ENCODE measurements at places on chromosomes 7 and 10.
A peak's percentile ranks its signal among the peaks of the same experiment; 100 is the strongest.

GRCh38 chr7:30238721-30239441, 45.5 kb upstream of the ZNRF2 start:
- DNase-seq = peak; percentile 80

- no peak for DNase-seq
Observed at GRCh38 chr10:86962981-86963310, 4.5 kb downstream of the SNCG start.

GRCh38 chr7:139643951-139644585, 120.6 kb downstream of the CLEC2L start:
- no peak for DNase-seq

GRCh38 chr7:100641860-100642533, 645 bp upstream of the TFR2 start:
- no peak for DNase-seq

GRCh38 chr10:78462726-78463228, 429.1 kb downstream of the RPS24 start:
- DNase-seq = no peak

- no peak for DNase-seq
Observed at GRCh38 chr10:94353336-94353735, 9.4 kb downstream of the NOC3L start.

DNA sequence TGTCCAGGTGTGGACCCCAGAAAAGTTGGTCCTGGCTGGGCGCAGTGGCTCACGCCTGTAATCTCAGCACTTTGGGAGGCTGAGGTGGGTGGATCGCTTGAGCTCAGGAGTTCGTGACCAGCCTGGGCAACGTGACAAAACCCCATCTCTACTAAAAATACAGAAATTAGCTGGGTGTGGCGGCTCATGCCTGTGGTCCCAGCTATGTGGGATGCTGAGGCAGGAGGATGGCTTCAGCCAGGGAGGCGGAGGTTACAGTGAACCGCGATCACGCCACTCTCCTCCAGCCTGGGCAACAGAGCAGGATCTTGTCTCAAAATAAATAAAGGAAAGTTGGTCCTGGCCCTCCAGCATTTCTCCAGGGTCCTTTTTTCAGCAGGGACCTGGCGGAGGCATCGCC, 1.4 kb downstream of the NUDT1 start:
- DNase-seq = no peak

DNA sequence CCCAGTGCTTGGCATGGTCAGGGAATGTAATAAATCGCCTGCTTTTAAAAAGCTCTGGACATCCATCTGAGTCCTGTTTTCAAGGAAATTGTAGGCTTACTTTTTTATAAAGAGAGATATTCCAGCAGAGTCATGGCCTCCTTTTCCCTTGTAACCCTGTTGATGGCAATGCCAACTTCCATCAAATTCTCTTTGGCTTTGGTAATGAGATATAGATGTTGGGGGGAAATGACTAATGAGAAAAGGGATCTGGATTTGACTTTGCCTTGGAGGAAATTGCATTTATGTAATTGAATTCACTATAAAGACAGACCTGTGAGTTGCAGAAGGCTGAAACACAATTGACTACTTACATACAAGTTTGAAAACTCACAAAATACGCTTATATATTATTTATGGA, 347.5 kb downstream of the GPR158 start:
- no peak for DNase-seq

- DNase-seq = no peak
Observed at GRCh38 chr10:114060456-114060855, 16.8 kb downstream of the ADRB1 start.

DNA sequence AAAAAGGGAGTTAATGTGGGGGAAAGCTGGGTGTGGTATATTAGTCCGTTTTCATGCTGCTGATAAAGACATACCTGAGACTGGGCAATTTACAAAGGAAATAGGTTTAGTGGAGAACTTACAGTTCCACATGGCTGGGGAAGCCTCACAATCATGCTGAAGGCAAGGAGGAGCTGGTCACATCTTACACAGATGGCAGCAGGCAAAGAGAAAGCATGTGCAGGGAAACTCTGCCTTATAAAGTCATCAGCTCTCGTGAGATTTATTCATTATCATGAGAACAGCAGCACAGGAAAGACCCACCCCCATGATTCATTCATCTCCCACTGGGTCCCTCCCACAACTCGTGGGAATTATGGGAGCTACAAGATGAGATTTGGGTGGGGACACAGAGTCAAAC, 114.2 kb downstream of the PAXIP1 start:
- no peak for DNase-seq

DNA sequence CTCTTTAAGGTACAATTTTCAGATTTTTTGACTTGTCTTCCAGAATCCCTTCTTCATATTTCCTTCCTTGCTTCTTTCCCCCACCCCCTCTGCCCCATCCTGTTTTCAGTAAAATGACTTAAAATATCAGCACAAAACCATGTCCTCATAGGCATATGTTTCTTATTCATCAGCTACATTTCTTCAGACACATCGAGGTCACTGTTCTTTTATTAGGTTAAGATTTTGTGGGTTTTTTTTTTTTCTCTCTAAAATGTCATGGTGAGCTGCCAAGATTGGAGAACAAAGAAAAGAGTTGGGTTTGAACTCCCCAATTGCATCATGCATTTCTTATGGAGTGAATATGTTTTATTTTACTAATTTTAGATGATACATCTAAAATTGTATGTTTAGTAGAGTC, 35.8 kb downstream of the LAMB4 start:
- no peak for DNase-seq

Measured in NCI-H510A treated with DMSO at 0.1 percent for 48 hours (cell line).